Urinary bladder (tissue), 4 donors: ENCODE measurements at places on chromosomes 13 and 19. TPM values are rescaled to one million over a fixed set of nuclear protein-coding genes. Genes with fewer than 3 reads are reported as not detected.

DPF1 gene
- 1.1 TPM for total RNA-seq

STK24 gene
- 73.4 TPM for total RNA-seq

DNA sequence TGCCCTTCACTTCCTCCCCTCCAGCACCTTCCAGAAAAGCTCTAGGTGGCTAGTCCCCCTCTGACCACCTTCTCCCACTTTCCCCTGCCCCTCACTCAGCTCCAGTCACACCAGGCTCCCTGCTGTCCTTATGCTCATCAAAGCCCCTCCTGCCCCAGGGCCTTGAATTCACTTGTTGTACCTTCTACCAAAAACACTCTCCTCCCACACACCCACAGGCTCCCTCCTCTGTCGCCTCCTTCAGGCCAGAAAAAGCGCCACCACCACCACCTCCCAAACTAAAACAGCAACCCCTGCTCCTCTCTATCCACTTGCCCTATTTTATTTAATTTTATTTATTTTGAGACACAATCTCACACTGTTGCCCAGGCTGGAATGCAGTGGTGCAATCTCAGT, 4.8 kb upstream of the CEACAM16 start:
- no peak for DNase-seq

DNA sequence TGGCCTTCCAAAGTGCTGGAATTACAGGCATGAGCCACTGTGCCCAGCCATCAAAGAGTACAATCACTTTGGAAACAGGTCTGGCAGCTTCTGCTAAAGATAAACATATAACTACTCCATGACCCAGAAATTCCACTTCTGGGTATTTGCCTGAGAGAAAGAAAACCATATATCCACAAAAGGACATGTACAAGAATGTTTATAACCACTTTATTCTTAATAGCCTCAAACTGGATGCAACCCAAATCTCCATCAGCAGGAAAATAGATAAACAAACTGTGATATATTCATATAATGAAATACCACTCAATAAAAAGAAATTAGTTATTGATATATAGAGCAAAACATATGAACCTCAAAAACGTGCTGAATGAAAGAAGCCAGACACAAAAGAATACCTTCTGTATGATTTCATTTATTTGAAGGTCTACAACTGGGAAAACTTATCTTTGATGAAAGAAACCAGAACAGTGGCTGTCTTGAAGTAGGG, 40.5 kb downstream of the TEX26 start:
- peak; percentile 35 for DNase-seq

ZNF285 gene
- 11.1 TPM for total RNA-seq
